CD4-positive, alpha-beta T cell (primary cell): ENCODE measurements at places on chromosomes 12 and 14.

DNA sequence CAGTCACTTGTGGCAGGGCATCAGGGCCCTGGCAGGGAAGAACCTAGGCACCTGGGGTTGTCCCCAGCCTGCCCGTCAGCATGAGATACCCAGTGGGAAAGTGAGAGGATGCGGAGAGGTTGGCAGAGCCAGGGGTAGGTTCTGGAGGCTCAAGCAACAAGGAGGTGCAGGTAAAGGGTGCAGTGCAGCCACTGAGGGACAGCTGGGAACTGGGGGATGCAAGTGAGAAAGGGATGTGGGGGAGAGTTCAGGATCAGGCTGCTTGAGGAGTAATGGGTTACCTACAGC, 18.7 kb downstream of the VASH1 start:
- DNase-seq = no peak

GRCh38 chr12:121797937-121798786, 4.7 kb upstream of the RHOF start:
- no peak for DNase-seq

GRCh38 chr14:63764103-63764502, 36.2 kb upstream of the SGPP1 start:
- no peak for DNase-seq

DNA sequence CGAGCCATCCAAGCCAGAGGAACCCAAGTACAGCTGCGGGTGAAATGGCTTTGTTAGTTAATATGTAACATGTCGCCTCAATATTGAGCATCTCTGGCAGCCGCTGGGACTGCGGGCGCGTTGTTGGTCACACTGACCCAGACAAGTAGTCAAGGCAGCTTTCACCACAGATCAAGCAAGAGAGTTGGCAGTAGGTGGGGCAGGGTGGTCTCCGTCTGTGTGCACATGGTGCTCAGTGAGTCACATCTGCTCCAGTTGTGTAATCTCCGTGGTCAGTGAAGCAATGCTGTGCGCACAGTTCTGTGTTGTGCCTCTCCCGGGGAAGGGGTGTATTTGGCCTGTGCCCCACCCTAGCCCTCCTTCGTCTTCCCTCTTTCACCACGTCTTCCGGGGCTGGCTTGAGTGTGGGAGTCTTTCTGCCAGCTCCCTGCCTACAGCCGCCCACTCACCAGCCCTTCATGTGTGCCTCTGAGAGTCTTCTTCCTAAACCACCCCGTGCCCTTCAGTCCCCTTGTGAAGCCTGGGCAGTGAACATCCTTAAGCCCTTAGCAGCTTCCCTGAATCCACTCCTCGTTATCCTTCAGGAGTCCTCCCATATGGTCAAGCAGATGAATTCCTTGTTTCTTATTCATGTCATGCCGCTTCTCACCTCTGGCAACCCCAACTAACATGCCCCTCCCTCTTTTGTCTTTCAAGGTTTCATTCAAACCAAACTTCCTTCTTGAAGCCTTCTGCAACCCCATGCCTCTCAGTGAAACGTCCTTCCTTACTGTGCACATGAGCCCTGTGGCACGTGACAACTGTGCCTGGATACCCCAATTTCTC, 242.1 kb downstream of the CACNA1C start:
- DNase-seq = no peak

DNA sequence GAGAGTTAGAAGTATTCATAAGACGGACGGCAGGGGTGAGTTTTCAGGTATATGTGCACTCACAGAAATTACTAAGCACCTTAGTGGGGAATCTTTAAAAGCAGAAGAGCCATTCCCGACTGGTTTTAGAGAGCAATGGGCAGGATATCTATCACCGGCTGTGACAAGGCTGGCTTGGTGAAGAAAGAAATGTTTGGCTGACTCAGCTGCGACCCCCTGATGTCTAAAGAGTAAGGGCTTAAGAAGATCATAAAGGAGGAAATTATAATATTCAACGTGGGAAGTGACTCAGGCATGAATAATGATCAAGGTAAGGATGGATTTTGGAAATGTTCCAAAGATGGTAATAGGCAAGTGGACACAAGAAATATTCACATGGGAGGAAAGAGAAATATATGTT, 407.6 kb downstream of the TMEM132D start:
- DNase-seq = no peak

GRCh38 chr12:89390802-89391673, 38.7 kb upstream of the DUSP6 start:
- DNase-seq = no peak

GRCh38 chr12:57772429-57773322, at the start of gene EEF1AKMT3:
Gene EEF1AKMT3 (plus strand): TSS chr12:57772614. CDS start chr12:57772725, 111 bp downstream.
- no peak for DNase-seq

- DNase-seq = no peak
Measured at GRCh38 chr12:39905152-39905551, 200.7 kb downstream of the SLC2A13 start.

DNA sequence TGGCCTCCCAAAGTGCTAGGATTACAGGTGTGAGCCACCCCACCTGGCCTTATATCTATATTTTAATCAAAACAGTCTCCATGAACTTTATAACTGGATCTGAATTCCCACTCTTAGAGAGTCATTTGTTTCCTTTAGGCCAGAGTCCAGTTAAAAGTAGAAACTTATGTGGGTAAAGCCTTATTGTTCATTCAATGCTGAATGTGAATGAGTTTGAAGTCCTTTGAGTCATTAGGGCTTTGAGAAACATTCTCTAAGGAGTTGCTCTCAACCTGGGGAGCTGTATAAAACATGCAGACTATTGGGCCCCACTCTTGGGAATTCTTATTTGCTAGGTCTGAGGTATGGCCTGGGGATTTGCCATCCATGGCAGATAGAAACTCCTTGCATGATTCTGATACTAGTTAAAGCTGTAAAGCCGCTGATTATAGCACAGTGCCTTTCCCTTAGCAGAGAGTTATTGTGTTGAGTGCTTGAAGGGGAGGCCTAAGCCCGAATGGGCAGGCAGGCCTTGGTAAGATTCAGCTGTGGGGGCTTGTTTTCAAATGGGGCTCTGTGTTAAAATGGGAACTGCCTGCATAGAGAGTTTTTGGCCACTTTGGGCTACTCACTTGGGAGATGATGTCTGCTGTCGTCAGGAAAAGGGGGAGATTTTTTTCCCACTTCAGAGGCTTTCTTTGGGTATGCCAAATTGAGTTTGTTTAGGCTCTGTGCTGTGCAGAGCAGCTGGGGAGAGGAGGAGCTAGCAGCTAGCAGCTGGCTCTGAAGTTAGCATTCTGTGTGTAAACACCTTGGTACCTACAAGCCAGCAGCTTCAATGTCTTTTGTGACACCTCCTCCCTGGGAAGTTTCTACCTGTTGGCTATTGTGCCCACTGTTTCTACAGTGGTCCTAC, 117.5 kb downstream of the DACT1 start:
- no peak for DNase-seq

GRCh38 chr14:103502877-103503276, 19.8 kb downstream of the CKB start:
- DNase-seq = no peak

DNA sequence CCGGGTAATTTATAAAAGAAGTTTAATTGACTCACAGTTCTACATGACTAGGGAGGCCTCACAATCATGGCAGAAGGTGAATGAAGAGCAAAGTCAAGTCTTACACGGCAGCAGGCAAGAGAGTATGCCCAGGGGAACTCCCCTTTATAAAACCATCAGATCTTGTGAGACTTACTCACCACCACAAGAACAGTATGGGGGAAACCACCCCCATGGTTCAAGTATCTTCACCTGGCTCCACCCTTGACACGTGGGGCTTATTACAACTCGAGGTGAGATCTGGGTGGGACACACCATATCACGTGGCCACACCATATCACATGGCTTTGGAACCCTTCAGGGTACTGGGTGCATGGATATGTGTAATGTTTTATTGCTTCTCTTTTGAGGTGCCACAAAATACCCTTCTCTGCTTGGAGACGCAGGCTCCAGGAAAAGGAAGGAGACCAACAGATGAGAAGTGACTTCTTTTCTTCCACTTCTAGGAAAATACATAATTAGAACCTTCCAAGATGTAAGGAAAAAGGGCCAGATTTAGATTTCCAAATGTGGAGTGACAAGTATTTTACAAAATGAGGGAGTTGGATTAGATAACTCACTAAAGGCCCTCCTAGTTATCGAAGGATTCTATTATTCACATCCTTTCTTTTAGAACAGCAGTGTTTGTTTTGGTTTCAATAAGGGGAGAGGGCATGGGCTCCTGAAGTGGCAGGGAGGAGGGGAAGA, 33.1 kb upstream of the ETFBKMT start:
- DNase-seq = no peak
